ENCODE measurements at places on chromosomes 12 and 14.

- ATAC-seq = no peak
Observed at GRCh38 chr12:43331935-43332334, 220.1 kb downstream of the ADAMTS20 start.

GRCh38 chr14:78725086-78725485 is 554.9 kb downstream of the NRXN3 start:
- ATAC-seq = no peak

- ATAC-seq = no peak
Observed at GRCh38 chr12:44370982-44371381, 505.1 kb downstream of the NELL2 start.

GRCh38 chr12:98085046-98085755 is 430.2 kb upstream of the TMPO start:
- no peak for ATAC-seq

DNA sequence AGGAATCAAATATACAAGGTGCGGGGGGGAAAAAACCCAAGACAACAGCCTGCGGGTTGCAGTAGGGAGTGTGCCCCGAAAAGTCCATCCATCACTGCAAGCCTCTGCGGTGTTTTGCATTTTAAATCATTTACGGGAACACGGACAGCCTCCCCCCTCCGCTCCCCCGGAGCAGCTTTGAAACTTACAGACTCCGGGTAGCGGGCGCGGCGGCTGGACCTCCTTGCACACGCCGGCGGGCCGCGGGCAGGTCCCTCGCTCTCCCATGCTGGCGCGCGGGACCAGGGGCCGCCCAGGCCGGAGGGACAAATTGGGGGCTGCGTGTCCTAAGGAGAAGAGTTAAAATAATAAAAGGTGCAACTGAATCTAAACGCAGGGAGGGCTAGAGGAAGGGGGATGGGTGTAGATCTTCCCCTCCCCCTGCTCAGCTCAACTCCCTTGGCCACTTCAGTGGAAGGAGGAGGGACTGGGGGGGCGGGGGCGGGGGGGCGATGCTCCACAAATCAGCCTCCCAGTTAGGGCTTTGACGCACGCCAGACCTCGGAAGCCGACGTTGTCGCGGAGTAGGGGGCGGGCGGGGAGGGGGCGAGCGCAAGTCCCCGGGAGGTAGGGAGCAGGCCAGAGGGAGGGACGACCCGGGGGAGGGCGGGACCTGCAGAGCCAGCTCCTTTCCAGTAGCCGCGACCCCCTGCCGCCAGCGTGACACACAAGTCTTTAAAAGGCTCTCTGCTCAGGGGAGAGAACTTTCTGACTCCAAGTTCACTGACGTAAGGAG is at the start of gene KCNJ8:
TSS of gene KCNJ8 (minus strand) at position 349 of the 775 bp plus-strand sequence. CDS start 1,090 bp downstream, outside the sequence.
- no peak for ATAC-seq

DNA sequence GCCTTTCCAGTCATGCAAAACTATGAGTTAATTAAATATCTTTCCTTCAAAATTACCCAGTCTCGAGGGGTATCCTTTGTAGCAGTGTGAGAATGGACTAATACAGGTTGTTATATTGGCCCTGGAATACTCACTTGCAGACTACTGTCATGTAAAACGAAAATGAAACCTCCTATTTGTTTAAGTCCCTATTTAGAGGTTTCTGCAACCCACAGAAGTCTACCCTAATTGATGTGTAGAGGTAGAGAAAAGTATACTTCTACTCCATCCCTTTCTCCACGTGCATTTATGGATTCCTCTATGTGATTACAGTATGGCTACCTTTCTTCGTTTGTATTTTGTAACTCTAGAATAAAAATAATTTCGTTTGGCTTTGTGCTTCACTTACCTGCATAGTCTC is 371.1 kb downstream of the FSCB start:
- ATAC-seq = no peak

DNA sequence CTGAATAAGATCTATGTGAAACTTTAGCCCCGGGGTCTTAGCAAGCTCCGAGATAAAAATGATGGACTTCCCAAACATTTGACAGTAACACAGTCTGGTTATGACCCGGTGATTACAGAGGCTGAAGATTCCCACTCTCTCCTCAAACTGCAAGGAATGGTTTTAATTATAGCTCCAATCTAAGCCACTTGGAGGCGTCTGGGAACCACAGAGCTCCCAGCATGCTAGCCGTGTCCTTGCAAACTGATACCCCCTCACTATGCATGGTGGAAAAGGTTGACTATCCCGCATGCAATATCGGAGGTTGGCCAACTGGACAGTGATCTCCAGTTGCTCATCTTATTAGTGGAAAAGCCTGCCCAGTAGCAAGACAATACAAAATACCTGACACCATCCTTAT is 76.5 kb upstream of the GRIN2B start:
- no peak for ATAC-seq

DNA sequence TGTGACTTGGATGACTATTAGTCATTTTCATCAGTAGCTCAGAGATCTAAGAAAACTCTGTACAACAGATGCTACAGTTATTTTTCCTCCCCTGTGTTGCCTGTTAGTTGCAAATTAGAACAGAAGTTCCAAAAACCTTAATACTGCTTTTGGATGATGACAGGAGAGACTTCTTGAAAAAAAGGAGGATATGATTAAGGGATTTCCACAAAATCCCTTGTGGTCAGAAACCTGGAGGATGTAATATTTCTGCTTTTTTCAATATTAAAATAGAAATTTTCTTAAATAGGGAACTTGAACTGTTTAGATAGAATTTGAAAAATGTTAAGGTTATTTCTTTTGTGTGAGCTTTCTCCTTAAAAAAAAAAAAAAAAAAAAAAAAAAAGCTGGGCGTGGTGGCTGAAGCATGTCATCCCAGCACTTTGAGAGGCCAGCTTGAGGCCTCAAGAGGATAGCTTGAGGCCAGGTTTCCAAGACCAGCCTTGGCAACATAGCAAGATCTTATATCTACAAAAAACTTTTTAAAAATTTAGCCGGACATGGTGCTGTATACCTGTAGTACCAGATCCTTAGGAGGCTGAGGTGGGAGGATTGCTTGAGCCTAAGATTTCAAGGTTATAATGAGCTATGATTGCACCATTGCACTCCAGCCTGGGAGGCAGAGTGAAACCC is 14.1 kb downstream of the CMAS start:
- no peak for ATAC-seq

- no peak for ATAC-seq
Observed at GRCh38 chr12:113405694-113406093, 2.0 kb upstream of the SDS start.

GRCh38 chr14:94560291-94560665 is 964 bp upstream of the SERPINA4 start:
- no peak for ATAC-seq

DNA sequence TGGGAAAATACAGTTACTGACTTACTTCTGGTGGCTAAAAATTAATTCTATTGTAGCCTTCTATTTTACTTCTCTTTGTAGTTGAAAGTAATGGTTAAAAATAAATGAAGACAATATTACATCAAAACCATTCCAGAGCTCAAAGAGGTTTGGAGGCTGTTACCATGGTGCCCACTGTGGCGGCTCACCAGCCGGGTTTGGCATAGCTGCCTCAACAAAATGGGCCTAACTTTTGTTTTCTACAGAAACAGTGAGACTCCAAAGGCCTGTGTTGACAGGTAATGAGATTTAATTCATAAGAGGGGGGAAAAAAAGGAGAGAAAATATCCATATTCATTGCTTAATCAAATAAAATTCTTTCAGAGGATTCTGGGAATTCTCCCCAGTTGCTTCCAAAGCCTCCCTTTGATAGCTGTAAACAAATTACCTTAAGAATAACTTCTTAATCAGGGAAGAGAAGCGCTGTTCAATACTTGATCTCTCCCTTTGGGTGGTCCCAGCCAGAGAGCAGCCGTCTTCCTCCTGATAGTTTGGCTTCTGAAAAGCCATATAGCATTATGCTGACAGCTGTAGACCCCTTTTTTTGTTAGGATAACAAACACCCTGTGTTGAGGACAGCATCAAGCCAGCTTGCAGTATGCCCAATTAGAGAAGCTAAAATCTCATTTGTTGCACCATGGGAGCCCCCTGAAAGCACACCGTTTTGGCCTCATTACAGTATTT is 266.8 kb downstream of the NEDD1 start:
- ATAC-seq = no peak

GRCh38 chr12:1398673-1399072 is 195.7 kb downstream of the FBXL14 start:
- ATAC-seq = no peak

DNA sequence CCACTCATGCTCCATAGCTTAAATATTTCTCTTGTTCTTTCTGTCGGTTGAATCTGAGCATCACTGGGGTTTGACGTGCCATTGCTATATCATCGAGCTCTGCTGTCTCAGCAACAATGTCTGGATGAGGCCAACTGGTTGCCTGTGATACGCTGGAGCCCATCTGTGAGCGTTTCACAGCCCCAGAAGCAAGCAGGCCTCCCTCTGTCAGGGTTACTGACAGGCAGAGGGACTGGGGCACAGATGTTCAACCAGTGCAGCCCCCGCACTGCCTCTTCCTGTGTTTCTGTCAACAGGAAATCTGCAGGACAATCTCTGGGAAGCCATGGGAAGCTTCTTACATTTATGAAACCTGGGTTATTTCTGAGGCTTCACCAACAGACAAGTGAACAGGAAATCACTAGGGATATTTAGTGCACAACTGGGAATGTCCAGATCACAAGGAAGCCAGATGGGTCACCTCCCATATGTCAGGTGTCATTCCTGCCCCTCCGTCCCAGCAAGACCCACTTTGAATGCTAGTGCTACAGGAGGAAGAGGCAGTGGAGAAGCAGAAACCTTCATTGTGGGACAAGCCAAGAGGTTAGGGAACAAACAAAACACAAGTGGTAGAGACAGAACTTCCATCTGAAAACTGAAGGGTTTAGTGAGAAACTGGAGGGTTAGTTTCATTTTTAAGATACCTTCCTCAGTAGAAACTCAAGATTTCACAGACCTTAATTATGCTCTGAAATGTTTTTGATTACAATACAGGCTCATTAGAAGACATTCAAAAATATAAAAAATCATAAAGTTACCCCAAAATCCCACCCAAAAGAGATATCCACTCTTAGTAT is 24.1 kb downstream of the DMAC2L start:
- ATAC-seq = no peak

DNA sequence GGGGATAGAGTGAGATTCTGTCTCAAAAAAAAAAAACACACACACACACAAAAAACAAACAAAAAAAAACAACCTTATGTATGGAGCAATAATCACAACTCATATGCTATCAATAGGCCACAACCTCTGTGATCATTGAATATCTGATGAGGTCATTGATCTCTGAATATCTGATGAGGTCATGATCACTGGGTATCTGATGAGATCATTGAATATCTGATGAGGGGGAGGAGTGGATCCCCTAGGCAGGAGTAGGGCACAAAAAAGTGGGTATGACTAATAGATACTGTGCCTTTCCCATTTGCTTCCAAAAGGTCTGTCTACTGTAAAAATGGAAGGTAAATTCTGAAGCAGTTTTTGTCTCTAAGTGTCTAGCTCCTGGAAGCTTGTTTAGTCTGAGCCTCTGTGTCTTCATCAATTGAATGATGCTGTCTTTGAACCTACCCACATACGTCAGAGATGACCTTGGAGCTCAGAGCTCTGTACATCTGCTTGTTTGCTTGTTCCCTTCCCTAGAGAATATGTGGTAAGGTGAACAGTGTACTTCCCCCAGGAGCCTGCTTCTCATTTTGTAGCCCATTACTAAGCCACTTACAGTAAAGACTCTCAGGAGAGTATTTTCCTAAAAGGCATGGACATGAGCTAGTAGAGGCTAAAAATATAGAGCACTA is 13.6 kb downstream of the PAH start:
- no peak for ATAC-seq

GRCh38 chr12:24933694-24934407 is 15.1 kb downstream of the BCAT1 start:
- ATAC-seq = no peak

All from esophagus mucosa (tissue), 1 donor.